NCI-H2107 (cell line): ENCODE measurements at places on chromosomes 5 and 9.

GRCh38 chr5:19987612-19988361, at the start of gene CDH18:
Gene CDH18, minus strand, starts transcription at chr5:19988200. Its CDS starts 149,214 bp downstream, at chr5:19838986.
- no peak for DNase-seq

- no peak for DNase-seq
Observed at GRCh38 chr5:55694152-55694830, 17.8 kb downstream of the SLC38A9 start.

- no peak for DNase-seq
Observed at GRCh38 chr9:121326130-121326838, 43.8 kb downstream of the STOM start.

DNA sequence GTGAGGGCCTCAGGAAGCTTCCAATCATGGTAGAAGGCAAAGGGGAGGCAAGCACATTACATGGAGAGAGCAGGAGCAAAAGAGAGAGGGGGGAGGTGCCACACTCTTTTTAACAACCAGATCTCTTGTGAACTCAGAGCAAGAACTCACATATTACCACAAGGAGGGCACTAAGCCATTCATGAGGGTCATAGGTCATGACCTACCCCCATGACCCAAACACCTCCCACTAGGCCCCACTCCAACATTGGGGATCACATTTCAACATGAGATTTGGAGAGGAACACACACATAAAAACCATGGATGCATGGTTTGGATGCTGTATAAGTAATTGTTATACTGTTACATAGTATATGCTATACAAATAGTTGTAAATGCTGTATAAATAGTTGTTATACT, 17.5 kb downstream of the POLK start:
- DNase-seq, result no peak

- no peak for DNase-seq
Observed at GRCh38 chr9:118522093-118523028, 818.2 kb downstream of the TLR4 start.

GRCh38 chr5:162221910-162222309, 154.3 kb downstream of the GABRG2 start:
- DNase-seq, result no peak

GRCh38 chr5:68170826-68171558, 44.6 kb upstream of the PIK3R1 start:
- no peak for DNase-seq
